ENCODE measurements at places on chromosomes 6 and 20.

DNA sequence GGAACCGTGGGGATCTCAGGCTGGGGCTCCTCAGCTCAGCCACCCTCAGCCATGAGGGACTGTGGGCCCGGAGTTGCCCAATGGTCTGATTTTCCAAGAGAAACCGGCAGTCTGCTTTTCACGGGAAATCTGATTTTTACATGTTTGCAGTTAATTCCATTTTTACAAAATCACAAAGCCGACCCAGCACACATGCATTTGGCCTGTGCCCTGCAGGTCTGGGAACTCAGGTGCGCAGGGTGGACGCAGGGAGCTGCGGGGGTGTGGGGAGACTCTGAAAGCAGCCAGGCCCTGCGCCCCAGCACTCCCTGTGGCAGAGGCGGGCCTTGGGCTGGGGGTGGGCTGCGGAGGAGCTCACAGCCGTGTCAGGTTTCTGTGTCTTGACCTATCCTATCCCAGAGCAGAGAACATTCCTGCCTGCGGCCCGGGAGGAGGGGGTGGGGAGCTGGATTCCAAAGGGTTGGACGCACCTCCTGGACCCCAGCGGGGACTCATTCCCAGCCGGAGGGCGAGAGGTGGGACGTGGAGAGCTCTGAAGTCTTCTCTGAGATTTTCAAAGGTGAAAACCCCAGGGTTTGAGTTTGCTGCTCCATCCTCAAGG is 60.6 kb downstream of the ADNP start:
- no peak for DNase-seq

DNA sequence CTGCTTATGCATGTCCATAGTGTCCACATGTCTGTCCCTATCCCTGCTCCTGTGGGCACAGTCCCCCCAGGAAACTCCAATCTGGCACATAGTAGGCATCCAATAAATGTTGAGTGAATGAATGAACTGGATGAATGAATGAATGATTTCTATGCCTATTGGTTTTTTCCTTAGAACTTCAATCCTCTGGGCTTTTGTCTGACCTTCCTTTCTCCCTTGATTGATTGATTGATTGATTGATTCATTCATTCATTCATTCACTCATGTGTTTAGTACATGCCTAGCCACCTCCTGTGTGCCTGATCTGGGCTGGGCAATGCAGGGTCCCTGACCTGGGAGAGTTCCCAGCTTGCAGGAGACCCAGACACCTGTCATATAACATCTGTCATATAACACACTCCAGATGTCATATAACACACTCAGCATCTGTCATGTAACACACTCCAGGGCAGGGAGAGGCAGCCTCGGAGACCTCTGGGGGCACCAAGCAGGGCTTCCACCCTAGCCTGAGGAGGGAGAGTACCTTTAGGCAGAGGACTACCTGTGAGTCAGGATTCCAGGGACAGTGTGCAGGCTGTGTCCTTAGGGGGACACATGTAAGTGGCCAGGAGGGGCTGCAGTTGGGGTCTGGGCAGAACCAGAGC is 17.9 kb downstream of the VSTM2L start:
- no peak for DNase-seq

GRCh38 chr6:109055771-109056235 is 38.8 kb downstream of the SESN1 start:
- DNase-seq = no peak

DNA sequence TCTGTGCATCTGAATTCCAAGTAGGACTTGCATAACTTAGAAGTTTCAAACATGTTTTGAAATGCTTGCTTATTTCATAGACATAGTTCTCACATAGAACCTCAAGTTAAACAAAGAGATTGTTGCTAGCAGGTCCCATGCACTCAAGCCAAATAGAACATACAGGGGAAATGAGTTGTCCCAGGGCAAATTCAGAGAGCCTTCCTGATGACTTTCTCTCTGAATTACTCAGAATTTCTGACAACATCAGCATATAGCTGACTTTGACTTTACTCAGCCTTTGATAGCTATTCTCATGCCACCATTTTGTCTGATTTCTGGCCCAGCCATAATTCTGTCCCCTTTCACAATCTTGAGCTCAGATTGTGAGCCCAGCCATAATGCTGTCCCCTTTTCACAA is 333.2 kb upstream of the PLCB4 start:
- no peak for DNase-seq

DNA sequence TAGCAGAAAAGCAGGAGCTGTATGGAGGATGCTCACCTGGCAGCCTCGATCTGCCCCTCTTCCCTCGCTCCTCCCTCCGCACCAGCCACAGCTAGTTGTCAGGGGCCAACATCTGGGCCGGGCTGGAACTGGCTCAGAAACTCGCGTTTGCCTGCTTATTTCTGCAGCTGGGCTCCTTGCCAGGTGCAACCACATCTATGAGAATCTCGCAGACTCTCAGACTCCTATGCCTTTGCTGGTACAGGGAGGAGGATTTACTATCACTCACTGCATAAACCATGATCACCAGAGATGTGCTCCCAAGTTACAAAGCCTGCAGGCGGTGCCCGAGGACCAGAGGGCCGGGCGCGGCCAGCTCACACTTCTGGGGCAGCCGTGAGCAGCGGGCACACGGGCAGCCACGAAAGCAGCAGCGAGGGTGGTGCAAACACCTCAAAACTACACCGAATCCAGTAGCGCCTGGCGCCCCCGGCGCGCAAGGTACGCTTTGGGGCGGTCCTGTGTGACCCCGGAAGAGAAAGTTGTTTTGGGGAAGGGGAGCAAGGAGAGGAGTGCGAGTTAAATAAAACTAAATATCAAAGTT is 577 bp upstream of the LRRC1 start:
- peak; percentile 86 for DNase-seq

DNA sequence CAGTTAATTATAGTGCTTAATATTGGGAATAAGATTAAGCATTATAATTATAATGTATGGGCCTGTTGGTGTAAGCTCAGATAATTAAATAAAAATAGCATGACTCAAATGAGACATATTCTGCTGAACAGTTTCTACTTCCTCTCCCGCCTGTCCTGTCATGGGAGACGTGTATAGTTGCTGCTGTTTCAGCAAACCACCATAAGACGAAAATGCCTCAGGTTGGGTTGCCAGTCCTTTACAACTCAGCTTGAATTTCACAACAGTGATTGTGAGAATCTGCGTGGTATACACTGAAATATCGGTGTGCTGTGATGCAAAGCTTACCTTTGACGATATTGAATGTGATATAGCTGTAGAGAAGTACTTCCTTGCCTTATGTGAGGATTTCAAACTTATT is 99.5 kb downstream of the POPDC3 start:
- DNase-seq = no peak

- no peak for DNase-seq
Measured at GRCh38 chr6:108030211-108030610, 44.3 kb downstream of the OSTM1 start.

- DNase-seq = no peak
Measured at GRCh38 chr6:114075300-114075699, 104.4 kb upstream of the HDAC2 start.

GRCh38 chr6:22271081-22271480 is 25.8 kb downstream of the PRL start:
- DNase-seq = no peak

DNA sequence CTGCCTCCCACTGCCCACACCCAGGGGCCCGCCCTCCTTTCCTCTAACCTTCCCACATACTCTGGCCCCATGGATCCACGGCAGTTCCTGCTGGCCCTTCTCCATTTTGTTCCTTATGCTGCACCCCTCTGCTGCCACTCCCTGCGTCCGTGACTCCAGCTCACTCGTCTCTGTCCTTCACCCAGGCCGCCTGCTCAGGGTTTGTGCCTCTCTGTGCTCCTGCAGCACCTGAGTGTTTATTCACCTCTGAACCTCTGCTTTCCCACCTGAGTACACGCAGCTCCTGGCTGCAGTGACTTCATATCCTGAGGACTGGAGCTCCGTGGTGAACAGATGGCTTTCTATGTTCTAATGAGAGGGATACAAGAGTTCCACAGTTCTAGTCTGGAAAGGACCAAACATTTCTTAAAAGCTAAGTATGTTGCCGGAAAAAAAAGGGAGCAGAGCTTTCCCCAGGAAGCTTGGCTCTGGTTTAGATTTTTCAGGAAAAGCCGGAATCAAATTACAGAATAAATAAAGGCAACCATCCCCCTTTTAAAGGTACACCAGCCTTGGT is 1.5 kb upstream of the GNRH2 start:
- DNase-seq = no peak

DNA sequence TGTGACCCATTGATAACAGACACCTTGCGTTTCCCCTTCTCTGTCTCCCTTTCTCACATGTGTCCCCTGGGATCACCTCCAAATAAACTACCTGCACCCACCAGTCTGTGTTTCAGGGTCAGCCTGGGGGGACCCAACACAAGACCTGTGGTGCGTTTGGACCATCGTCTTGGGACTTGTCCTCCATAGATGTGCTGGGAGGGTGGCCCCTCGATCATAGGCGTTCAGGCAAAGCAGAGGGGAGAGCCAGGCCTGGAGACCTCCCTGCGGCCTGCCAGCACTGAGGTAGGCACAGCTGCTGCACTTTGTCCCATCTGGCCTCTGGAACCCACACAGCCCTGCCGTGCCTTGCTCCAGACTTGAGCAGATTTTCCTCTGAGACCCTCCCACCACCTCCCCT is 18.1 kb downstream of the CST9 start:
- no peak for DNase-seq

DNA sequence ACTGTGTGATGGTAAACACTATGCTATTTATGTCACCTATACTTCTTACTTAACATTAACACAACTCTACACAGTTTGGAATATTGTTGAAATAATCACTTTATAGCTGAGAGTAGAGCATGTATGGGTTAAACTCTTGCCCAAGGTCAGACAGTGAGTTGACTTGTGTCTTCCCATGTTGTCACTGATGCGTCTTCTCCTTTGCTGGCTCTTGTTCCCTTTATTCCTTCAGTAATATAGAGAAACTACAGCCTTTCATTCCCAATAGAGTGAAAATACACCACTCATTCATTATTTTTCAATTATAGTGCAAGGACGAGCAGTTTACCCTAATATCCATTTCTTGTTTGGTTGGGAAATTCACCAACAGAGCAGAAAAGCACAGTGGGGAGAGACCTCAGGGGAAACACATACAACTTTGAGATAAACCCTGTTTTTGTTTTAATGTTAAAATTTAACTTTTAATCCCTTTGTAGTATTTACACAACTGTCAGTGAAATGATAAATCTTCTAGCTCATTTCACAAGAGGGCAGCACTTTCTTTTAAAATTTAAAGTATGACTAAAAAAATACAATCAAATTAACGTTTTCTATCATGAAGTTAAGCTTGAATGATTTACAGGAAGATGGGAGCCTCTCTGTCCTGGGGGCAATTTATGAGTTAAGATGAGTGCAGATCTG is 363.0 kb downstream of the UTRN start:
- DNase-seq = no peak

GRCh38 chr20:20021835-20022234 is 4.7 kb downstream of the NAA20 start:
- DNase-seq = no peak

Measured in ascending aorta (tissue), 2 donors.